ENCODE measurements at places on chromosomes 7 and 10.

DNA sequence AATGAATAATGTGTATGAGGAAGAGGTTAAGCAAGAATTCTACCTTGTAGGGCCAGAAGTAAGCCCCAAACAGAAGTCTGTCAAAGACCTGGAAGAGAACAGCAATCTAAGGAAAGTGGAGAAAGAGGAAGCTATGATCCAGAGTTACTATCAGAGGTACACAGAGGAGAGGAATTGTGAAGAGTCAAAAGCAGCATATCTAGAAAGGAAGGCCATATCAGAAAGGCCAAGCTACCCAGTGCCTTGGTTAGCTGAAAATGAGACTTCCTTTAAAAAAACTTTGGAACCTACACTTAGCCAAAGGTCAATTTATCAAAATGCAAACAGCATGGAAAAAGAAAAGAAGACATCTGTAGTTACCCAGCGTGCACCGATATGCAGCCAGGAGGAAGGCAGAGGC, 42.7 kb upstream of the GAD2 start:
- DNase-seq, result no peak

DNA sequence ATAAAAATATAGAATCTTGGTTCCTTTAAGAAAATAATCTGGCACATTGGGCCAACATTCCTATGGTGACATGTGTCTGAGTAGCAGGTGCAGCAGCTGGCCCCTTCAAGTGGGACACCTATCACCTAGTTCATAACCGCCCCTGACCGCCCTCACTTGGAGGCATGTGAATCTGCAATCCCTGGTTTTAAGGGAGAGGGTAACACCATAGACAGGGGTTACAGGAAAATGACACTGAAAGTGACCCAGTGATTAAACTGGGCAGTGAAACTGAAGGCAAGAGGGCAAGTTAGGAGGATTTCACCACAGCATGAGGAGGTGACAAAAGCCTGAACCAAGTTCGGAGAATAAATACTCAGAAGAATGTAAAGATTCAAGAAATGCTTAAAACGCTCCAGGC, 1.1 kb downstream of the RSU1 start:
- no peak for DNase-seq

GRCh38 chr7:94057955-94058354, 53.8 kb upstream of the BET1 start:
- no peak for DNase-seq

DNA sequence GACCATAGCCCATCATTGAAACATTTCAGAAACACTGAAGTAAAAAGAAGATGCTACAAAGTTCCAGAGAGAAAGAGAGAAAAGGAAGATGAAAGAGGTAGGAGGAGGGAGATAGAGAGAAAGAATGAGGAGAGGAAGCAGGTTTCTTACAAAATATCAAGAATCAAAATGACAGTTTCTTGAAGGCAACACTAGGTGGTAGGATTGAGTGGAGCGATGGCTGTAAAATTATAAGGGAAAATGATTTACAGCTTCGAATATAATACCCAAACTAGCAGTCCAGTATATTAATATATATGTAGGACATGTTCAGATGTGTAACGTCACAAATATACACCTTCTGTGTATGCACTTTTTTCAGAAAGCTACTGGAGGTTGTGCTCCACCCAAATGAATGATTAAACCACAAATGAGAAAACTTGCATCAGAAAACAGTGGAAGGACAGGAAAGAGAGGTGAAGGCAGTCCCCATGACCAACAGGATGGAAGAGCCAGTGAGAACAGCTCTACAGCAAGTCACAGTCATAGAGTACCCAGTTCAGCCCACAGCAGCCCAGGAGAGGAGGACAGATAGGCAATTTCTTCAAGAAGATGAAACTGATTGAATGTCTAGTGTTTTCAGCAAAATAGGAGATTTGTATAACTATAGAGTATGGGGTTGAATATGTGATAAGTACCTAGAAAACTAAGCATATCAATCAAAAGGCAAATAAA, 151.5 kb upstream of the TARP start:
- DNase-seq, result peak; percentile 3

GRCh38 chr7:40014376-40014775, 64.3 kb downstream of the CDK13 start:
- no peak for DNase-seq

DNA sequence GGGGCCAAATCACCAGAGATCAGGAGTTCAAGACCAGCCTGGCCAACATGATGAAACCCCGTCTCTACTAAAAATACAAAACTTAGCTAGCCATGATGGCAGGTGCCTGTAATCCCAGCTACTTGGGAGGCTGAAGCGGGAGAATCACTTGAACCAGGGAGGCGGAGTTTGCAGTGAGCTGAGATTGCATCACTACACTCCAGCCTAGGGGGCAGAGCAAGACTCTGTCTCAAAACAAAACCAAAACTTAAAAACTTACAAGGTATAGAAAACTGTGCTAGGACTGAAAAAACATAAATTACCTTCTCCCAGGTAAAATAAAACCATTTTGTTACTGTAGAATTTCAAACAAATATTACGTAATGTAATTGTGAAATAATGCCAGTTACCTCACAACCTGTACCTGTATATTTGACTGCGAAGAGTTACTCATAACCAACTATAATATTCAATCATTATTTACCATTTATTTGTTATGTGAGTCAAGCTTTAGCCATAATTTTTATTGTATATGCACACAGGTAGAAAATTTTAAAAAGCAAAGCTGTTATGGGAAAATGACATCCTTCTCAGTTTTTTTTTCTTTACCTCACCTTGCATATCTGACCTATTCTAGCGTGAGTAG, 180.9 kb downstream of the SEMA3A start:
- no peak for DNase-seq

GRCh38 chr10:113341138-113341537, 211.7 kb upstream of the HABP2 start:
- no peak for DNase-seq

DNA sequence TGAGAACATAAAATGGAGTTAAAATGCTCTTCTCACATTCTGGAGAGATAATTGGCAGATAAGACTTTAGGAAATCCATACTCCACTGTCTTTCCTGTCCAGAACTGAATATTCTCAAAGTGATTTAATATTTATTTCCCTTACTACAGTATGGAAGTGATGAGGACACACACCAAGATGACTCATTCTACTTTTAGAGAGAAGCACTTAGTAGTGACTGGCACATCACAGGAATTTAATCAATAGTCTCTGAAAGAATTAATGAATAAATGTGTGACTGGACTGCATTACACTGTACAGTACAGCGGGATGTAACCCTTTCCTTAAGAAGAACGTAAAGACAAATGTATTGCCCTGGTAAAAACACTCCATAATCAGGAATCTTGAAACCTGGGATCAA, 116.7 kb downstream of the SEMA3E start:
- no peak for DNase-seq

DNA sequence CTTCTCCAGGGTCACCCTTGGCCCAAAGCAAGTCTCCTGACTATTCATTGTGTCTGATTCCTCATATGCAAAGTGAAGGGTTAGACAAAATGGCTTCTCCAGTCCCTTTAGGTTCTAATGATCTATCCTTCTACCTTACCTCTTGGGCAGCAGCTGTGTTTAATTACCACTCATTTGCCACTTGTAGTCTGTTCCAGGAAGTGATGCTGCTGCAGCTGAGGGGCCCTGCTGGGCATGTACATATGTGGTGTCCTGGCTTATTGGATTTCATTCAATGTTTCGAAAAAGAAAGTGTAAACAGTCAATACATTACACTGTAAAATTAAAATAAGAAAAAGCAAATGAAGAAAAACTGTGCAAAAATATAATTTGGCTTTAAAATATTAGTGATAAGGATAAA, 36.6 kb downstream of the SCIN start:
- DNase-seq, result no peak

DNA sequence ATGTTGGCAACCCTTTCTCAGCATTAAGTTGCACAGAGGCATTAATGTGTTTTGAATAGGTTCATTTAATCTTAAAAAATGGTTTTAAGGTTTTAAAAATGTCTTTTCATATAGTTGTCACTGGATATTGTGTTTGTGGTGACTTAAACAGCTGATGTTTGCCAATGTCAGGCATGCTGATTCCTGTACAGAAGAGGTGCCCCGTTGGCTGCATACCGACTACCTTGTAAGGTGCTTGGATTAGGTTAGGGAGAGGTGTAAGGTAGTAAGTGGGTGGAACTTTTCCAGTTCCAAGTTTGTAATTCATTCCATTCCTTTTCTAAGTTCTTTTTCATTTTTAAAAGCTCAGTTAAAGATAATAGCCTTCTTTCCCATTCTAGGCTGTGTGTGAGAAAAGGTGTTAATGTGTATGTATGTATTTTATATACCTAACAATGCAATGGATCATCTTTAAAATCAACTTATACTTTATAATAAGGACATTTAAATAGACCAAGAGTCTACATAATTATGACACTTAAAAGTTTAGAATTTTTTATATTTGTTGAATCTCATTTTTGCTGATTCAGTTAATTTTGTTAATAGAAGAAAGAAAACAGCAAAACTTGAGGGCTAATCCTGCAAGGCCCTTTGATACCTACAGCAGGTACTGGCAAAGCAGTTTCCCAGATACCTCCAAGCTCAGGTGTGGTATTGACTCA, 155.2 kb downstream of the LCOR start:
- no peak for DNase-seq

DNA sequence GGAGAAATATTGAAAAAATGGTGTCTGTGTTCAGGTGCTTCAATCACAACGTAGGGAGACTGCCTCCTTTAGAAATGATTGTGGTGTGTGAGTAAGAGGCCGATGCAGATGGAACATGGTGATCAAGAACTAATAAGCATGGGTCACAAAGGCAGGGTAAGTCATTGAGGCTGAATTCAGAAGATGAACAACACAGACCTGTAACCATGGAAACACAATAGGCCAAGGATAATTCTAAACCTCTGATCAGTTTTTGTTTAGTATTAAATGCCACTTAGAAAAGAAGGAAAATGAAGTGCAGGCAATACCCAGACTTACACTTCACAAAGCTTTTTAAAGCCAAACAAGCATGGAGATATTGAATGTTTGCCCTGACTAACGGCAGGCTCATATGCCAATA, 32.8 kb upstream of the TAS2R16 start:
- DNase-seq, result no peak

- no peak for DNase-seq
Measured at GRCh38 chr7:28024786-28025334, 155.7 kb downstream of the JAZF1 start.

GRCh38 chr10:1151076-1152033, 95.2 kb downstream of the WDR37 start:
- DNase-seq, result no peak

DNA sequence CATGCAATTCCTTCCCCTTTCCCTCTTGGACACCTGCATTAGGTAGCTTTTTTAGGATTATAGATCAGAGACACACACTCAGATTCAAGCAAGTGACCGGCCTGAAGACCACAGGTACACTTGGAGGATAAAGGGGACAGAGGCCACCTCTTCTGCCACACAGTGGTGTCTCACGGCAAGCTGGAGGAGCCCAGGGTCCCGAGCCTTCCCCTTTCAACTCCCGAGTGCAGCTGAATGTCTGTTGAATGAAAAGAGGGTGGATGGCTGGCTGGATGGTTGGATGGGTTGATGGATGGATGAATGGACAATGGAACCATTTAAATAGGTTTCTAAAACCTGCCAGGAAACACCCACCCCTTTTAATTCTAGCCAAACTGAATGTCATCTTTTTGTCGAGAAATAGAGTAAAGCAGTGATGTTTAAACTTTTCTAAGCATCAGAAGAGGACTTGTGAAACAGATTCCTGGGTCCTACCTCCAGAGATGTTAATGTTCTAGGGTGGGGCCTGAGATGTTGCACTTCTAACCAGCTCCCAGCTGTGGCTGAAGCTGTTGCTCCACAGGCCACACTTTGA, 49.2 kb upstream of the ZMIZ1 start:
- DNase-seq, result no peak

GRCh38 chr7:135856356-135857144, 107.9 kb upstream of the FAM180A start:
- DNase-seq, result no peak

Measured in CD4-positive, alpha-beta T cell treated with Interleukin-10 for 1 hour (primary cell).